ENCODE measurements at places on chromosomes 6 and 20.

DNA sequence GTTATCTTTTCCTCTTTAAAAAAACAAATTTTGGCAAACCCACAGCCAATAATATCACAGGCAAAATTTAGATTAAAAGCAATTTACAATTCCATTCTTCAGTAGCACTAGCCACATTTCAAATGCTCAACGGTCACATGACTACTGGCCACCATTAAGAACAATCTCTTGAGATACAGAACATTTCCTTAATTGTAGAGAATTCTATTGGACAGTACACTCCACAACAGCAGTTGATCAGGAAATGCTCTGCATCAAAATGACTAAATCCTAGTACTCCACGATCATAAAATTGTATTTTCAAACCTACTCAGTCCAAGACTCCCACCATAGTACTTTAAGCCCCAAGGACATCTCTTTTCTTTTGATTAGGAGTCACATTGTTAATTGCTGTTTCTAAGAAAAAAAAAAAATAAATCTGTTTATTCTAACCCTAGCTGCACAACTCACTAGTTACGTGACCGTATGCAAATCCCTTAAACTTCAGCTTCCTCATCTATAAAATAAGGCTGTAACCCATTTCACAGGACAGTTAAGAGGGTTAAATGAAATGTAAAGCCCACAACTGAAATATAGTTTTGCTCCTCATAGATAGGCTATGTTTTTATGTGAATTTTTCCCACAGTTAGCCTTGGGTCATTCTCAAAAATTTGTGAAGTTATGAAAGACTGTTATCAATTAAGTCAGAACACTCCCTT lies 9.8 kb downstream of the C6orf62 start:
- no peak for DNase-seq

DNA sequence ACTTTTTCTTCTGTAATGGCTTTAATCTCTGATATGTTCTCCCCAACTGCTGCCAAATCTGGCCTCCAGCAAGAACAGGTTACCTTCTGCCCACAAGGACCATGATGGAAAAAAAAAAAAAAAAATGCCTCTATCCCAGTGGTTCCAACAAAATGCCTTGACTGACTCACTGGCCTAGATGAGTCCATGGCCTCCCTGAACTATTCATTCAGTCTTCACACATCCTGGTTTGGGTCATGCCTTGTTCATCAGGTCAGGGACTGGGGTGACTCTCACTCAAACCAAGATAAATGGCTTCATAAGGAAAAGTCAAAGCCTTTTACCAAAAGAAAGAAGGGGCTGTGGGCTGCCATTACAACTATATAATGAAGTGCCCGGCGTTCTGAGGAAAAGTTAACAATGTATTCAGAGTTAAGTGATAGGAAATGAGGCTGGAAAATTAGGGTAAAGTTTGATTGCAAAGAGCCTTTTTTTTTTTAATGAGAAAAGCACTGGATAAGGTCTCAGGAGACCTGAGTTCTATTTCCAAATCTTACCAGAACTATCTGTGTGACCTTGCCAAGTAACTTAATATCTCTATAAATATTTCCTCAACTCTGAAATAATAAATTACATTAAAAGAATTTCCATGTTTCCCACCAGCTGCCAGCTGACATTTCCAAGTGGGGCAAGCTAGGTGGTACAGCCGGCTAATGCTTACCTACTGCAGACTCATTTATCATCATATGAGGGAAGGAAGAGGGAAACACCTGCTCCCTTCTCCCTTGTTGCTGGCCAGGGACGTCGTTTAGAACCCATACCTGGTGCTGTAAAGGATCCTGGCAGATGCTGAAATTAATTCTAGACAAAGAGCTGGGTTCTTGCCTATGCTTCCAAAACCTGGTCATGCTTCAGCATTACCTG lies 380.0 kb upstream of the MARCKS start:
- DNase-seq, result no peak

DNA sequence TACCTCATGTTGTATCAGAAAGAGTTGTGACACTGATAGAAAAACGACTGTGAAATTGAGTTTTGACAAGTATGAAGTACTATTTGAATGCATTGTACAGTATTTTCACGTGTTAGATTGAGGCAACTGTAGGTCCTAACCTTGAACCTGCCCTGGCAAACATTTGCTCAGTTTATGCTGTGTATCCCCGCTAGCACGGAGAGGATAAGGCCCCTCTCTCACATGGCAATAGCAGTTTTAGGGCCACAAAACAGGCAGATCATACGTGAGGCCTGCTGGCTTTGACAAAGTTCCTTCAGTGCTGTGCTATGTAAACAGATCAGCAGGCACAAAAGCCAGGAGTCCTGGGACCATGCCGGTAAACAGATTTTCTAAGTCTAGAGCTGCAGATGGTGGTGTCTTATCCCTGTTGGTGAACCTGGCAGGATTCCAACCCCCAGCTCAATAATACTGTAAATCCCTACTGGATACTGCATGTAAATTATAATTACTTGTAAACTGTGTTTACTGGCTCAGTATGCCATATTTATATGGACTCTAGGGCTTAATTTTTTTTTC lies 23.8 kb upstream of the FAM217A start:
- DNase-seq, result no peak

- no peak for DNase-seq
Measured at GRCh38 chr6:34511915-34512737, 44.0 kb downstream of the SPDEF start.

GRCh38 chr20:6829510-6830116 lies 62.1 kb downstream of the BMP2 start:
- DNase-seq, result no peak

DNA sequence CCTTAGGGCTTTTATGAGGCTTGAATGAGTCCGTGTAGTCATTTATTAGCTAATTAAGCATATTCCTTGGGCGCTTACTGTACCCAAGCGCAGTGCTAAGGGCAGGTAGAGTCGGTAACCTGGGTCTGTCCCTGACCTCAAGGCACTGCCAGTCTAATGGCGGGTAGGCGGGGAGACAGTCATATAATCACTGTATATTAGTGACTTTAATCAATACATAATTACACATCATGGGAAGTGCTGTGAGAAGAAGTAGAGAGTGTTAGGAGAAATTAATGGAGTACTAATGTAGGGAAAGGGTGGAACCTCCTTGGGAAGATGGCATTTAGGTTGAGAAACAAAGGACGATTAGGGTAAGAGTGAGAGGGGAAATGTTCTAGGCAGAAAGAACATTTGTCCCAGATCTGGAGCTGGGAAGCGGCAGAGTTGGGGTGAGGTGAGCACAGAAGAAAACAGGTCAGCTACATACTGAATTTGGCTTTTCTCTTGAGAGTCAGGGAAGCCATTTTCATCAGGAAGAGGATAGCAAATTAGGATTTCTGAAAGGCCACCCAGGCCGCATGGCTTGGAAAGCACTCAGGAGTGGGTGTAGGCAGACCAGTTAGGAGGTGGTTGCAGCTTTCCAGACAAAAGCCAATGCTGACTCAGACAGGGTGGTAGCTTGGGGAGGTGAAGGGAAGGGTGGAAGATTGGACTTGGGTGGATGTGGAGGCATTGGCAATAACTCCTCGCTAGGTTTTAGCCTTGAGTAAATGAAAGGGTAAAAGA lies 954 bp upstream of the BLCAP start:
- DNase-seq, result no peak

GRCh38 chr6:163189609-163190008 lies 224.9 kb upstream of the QKI start:
- no peak for DNase-seq
